ENCODE measurements at places on chromosomes 1 and 21.
A peak's percentile ranks its signal among the peaks of the same experiment; 100 is the strongest.

GRCh38 chr1:182280504-182280900 lies 111.1 kb downstream of the GLUL start:
- no peak for DNase-seq

DNA sequence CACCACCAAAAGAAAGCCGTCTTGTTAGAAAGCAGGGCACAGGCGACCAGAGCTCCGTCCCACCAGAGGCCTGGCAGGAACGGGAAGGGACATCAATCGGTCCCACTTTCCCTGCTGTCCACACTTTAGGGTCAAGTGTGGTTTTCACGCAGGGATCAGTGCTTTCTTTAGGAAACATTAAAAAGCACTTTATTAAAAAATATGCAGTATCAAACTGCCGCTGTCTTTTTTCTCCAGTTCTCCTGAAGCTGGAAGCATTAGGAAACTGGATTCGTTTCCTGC lies 437 bp downstream of the IFNLR1 start:
- DNase-seq = no peak

GRCh38 chr1:145995964-145996432 lies 381 bp downstream of the TXNIP start:
- no peak for DNase-seq

DNA sequence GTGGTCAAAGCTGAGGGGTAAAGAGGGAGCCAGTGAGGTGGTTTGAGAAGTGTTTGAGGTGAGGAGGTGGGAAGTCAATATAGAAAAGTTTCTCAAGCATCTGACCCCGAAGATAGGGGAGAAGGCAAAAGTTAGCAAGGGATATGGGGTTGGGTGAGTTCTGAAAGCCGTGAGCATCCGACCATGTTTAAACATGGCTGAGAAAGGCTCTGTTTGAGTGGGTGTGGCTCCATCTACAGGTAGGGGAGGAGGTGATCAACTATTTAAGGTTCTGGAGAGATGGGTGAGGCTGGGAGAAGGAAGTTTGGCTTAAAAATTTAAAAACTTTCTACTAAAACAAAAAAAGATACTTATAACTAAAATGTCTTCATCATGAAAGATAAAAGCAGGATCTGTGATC lies 273.8 kb downstream of the KCNJ6 start:
- DNase-seq = peak; percentile 60

- DNase-seq = no peak
These were observed 1.8 kb downstream of the BCAN start for GRCh38 chr1:156643778-156644092.

GRCh38 chr21:38221594-38221993 lies 35.2 kb upstream of the KCNJ15 start:
- no peak for DNase-seq

DNA sequence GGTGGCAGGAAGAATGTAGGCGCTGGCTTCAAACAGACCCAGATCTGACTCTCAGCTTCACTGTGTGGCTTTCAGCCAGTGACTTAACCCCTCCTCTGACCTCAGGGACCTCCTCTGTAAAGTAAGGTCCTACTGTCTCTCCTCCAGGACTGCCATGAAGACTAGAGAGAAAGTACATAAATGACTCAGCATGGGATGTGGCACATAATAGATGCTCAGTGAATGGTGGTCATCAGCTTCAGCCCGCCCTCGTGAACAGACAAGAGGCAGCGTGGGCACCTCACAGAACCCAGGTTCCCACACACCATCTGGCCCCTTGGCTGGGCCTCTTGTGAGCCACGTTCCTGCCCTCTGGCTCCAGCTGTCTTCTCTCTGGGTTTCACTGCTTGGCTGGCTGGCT lies 126.0 kb downstream of the SYF2 start:
- no peak for DNase-seq

GRCh38 chr21:32279377-32279680 lies 480 bp upstream of the MIS18A start:
- DNase-seq = no peak

GRCh38 chr1:18108299-18109057 lies 880 bp downstream of the IGSF21 start:
- no peak for DNase-seq

GRCh38 chr1:48105165-48105564 lies 108.0 kb upstream of the TRABD2B start:
- no peak for DNase-seq

DNA sequence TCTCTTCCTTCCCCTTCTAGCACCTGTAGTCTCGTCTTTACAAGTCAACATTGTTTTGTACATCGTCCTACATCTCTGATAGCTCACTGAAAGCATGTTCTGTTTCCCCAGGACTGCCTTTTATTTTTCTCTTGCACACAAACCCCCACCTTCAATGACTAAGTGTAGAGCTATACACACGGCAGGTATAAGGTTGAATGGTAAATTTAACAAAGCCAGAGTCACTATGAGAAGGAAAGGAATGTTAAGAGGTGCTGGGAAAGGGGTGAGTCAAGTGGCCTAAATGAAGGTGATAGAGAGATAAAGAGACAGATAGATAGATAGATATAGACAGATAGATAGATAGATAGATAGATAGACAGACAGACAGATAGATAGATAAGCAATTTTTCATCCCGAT lies 134.3 kb upstream of the ATP1B1 start:
- DNase-seq = no peak

GRCh38 chr1:5165762-5166161 lies 511.4 kb downstream of the AJAP1 start:
- no peak for DNase-seq

- DNase-seq = no peak
These were observed 80.5 kb downstream of the ENAH start for GRCh38 chr1:225572422-225572821.

DNA sequence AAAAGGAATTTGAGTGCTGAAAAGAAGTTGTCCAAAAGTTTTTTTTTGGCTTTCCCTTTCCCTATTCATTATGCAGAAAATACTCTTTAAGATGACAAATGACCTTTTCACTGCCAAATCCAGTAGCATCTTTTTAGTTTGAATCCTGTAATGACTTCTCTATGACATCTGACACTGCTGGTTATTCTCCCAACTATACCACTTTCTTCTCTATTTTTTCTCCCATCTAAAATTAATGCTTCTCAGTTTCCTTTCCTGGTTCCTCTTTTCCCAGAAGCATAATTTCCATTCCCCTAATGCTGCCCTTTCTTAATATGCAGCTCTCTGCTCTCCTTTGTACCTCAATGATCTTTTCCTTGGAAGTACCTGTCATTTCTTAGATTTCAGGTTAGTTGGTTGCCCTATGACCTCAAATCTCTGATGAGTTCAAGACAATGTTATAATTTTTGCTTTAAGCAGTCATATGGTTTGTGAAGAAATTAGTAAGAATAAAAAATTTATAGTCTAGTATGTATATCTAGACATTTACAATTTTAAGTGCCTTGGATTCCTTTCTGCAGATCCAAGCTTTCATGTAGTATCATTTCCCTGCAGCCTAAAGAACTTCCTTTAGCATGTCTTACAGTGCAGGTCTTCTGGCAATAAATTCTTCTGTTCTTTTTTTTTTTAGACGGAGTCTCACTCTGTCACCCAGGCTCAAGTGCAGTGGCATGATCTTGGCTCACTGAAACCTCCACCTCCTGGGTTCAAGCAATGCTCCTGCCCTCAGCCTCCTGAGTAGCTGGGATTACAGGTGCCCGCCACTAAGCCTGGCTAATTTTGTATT lies 150.8 kb downstream of the CDC42BPA start:
- no peak for DNase-seq
